Stimulated activated CD8-positive, alpha-beta memory T cell treated with anti-CD3 and anti-CD28 coated beads, Interleukin-7, amount 100 ng/mL, for 1 hour (primary cell): ENCODE measurements at places on chromosomes 12 and 14.

DNA sequence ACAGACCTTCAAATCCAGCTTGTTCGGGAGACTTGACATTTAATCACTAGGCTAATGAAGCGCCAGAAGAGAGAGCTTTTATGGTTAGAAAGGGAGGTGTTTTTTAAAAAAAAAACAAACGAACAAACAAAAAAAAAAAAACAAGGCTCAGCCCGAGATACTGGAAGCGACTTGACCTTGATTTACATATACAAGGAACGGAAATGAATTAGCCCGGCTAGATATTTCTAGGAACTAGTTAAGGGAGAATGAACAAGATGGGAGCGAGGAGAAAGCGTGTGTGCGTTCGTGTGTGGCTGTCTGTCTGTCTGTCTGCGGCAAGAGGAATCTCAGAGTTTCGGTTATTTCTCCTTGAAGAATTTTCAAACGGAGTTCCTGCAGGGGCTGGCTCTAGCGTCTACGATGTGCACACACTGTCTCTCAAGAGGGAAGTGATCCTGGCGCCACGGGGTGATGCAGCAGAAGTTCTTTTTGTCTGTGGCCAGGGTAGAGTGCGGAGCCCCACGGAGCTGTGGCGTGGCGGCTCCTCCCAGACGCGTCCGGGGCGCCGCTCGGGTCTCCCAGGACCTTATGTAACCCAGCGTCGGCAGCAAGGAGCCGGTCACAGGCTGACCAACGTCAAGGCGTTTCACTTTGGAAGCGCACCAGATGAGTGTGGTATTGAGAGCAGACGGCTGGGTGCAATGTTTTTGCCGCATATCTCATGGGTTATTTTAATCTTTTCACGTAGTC, 18.8 kb downstream of the SOCS2 start:
- DNase-seq = no peak

DNA sequence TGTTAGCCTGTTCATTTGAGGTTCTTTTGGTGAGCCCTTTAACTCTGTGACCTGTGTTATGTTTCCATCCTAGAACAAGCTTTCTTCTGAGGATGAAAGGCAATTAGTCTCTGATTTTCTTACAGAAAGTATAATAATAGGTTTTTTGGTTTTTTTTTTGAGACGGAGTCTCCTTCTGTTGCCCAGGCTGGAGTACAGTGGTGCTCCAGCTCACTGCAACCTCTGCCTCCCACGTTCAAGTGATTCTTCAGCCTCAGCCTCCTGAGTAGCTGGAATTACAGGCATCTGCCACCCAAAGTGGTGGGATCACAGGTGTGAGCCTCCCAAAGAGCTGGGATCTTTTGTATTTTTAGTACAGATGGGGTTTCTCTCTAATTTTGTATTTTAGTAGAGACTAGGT, 52.7 kb upstream of the SYNE2 start:
- DNase-seq = no peak

- no peak for DNase-seq
These were observed 32.8 kb downstream of the CPNE8 start for GRCh38 chr12:38872561-38872960.

DNA sequence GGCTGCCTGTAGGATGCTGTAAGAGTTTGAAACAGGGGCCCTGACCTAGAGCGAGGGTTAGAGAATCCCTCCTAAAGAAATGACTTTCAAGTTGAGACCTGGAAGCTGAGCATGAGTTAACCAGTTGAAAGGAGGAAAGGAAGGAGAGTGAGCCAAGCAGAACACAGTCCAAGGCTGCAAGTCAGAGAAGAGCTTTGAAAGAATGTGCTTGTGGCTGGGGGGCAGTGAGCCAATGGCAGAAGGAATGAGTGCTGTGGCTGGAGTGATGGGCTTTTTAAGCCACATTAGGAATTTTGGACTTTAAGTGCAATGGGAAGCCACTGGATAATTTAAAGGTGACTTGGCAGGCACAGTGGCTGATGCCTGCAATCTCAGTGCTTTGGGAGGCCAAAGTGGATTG, 18.1 kb downstream of the CDKN1B start:
- DNase-seq = no peak

- no peak for DNase-seq
These were observed 524 bp upstream of the P2RX2 start for GRCh38 chr12:132617822-132618682.

- DNase-seq = no peak
These were observed 17.6 kb upstream of the ZFP36L1 start for GRCh38 chr14:68810173-68811153.

GRCh38 chr12:119728444-119728745, 60.5 kb downstream of the PRKAB1 start:
- no peak for DNase-seq

- DNase-seq = no peak
These were observed 38.5 kb downstream of the OAS2 start for GRCh38 chr12:113016796-113017195.
